ENCODE measurements at places on chromosomes 1 and 21.

GRCh38 chr1:116332451-116332850 lies 40.6 kb upstream of the ATP1A1 start:
- no peak for DNase-seq

DNA sequence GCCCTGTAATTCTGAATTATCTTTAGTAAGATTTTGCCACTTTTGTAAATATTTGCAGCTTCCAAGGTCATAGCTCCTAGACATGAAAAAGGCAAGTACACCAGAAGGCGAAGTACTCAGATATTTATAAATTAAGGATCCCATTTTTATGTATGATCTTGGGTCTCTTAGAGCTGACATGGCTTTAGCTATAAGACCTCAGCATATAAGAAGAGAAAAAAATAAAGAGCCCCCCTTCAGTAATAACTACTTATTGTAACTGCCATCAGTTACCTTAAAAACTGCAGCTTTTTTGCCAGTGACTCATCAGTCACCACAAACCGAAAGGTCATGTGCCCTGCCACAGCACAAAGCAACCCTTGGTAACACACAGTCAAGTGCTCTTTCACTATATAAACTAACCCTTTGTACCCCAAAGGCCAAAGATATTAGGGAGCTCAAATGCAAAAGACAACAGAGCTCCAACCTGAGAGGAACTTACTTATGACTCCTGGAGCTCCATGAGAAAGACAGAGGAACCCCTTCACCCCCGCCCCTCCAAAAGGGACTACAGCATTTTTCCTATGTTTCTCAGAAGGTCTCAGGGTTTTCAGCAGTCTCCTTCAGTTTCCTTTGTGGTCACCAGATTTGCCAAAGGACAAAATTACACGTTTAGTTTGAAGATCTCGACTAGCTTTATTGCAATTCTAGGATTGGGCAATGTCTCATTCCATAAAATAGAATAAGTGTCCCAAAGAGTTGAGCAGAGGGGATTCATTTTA lies 219.8 kb upstream of the DUSP10 start:
- peak; percentile 25 for DNase-seq

- peak; percentile 49 for DNase-seq
Measured at GRCh38 chr1:167059045-167059808, 30.9 kb downstream of the GPA33 start.

DNA sequence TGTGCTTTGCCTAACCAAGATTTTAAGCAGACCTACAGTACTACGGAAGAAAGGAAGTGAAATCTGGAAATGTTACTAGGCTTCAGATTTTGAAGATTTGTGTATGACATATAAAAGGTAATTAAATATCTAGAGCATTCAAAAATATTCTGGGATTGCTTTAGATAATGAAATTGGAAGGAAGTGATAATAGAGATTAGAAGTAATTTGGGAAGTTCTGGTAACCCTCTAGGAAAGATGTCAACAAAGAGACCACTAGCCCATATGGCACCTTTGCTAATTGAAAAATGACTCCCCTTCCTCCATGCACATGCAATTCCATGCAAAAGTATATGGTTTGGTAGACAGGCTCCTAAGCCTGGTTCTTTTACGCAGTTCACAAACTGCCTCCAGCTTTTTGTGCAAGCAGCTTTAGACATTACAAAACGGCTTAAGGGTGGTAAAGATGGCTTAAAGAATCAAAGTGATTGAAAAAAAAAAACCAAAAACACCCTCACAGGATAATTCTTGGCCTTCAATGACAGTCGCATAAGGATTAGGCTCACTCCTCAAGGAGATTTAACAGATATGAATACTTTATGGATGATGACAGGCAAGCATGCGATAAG lies 81.8 kb downstream of the LRRC7 start:
- DNase-seq: no peak

DNA sequence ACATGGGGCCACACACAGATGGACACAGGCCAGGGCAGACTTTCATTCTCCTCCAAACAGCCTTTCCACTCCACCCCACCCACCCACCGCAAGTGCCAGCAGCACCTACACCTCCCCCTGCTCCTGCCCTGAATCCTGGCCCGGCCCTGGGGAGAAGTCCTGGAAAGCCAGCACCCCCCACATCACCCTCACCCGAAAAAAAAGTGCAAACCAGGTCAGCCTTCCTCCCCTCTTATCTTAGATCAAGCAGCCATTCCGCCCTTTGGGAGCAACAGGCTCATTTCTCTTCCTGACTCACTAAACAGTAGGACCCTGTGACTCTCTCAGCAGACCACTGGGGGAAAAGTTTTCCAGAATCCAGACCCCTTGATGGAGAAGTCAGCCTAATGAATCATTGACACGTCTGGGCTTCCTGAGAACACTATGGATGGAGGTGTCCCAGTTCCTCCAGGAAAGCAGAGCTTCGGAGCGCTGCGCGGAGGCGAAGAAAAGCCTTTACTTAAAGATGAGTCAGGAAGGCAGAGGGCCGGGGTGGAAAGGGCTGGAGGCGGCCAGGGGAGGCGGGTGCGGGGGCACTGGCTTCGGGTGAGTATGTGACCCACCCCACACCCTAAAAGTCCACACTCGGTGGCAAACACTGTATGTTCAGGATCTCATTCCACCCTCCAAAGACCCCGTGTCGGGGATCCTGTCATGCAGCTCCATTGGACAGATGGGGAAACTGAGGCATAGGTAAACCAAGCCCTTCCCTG lies 588.7 kb downstream of the MATN1 start:
- DNase-seq: no peak

DNA sequence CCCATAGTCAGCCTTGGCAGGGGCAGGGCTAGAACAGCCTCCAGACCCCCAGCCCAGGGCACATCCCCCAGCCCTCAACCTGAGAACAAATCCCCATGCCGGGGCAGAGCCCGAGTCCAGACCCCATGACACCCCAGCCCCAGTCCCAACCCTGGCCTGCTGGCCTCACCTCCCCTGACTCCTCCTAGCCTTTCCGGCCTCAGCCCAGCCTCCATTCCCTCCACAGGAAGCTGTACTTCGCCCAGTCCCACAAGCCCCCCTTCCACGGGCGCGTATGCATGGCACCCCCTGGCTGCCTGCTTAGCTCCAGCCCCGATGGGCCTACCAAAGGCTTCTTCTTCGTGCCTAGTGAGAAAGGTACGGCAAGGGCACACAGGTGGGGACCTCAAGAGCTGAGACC lies 50.4 kb downstream of the DISP3 start:
- DNase-seq: no peak

GRCh38 chr1:98700228-98700627 lies 38.7 kb downstream of the SNX7 start:
- no peak for DNase-seq

- DNase-seq: no peak
Measured at GRCh38 chr1:197915260-197915861, 1.8 kb upstream of the LHX9 start.

DNA sequence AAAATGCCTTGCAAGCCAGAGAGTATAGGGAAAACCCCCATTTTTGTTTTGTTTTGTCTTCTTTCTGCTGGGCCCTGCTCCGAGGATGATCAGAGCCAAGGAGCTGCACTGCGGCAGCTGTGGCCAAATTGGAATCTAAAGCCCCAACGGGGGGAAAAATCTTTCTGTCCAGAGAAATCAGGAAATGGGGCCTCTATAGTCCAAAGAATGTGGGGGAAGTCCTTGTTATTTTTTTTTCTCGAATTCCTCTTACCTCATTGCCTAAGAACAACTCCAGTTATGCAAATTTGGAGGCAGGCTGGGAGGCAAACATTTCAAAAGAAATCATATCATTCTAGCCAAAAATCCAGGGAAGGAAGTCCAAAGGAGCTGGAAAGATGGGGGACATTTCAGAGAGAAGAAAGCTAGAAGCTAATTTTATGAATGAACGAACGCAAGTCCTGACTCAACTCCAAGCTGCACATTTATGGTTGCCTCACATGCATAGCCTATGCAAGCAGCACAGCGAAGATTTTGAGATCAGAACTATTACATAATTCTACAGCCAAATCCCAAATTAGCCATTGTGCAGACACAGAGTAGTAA lies 263.2 kb downstream of the KCTD3 start:
- no peak for DNase-seq

DNA sequence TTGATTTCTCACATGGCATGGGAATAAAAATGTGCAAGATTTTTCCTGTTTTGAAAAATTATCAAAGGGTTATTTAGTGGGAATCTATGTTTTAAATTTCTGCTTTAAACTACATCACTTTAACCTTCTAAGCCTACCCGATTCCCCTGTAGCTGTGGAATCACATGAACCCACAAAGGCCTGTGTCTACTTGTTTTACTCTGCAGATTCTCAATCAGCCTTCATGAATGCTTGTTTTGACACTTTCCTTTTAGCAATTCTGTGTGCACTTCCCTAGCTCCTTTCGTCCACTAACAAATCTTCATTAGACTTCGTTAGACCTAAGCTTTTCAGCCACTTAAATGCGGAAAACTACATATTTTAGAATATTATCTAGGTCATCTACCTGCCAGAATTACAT lies 56.0 kb upstream of the C1orf21 start:
- DNase-seq: no peak

GRCh38 chr1:42158189-42158588 lies 5.0 kb downstream of the GUCA2B start:
- no peak for DNase-seq

GRCh38 chr1:19811206-19811851 lies 3.8 kb downstream of the RNF186 start:
- DNase-seq: peak; percentile 41

DNA sequence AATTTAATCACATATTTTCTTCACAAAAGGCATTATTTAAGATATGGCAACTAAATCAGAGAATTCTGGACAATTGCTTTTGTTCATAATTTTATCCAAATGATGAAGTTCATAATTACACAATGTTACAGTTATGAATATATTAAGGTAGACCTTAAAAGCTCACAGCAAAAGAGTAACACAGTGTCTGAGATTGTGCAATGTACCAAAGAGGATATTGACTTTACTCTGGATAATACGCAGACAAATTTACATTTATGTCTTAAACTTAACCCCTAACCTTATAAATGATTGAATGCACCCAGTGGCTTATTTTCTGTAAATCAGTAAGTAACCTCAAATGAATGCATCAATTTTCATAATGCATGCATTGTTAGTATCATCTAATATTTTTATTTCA lies 216.2 kb upstream of the SAMSN1 start:
- no peak for DNase-seq

DNA sequence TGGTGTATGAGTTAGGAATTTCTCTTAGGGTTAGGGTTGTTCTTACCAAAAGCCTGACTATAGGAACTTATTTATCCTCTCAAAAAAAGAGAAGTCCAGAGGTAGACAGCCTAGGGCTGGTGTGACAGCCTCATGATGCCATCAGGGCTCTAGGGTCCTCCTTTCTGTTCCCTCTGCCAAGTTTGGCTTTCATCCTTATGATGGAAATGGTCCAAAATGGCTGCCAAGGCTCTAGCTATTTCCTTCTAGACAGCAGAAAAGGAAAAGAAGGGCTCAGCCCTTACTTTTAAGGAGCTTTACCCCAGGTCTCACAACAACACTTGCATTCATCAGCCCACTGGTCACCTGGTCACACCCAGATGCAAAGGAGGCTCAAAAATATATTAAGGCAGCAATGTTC lies 44.5 kb downstream of the IL12RB2 start:
- DNase-seq: no peak

DNA sequence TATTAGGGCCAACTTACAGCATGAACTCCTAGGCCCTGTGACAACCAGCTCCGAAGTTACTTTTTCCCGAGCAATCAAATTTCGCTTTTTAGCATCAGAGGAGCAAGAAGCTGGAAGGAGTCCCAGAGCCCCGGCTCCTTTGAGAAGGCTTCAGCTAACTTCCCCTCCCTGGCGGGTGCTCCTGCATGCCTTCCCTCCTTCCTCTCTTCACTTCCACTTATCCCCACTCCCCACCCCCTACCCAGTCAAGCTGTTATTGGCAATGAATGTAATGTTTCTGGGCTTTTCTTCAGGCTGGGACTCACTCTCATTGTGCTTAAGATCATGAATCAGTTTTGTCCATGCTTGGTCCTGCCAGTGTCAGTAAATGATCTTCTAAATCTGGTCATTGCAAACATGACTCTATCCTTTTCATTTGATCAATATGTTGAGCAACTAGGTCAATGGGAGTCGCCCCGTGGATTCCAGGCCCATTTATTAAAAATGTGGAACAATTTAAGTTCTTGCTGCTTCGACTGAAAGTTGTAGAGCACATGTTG lies 94.5 kb upstream of the TSPAN2 start:
- no peak for DNase-seq

GRCh38 chr1:226033582-226033981 lies 28.9 kb upstream of the H3-3A start:
- no peak for DNase-seq

GRCh38 chr1:160127865-160128523 lies 12.4 kb downstream of the ATP1A2 start:
- no peak for DNase-seq

DNA sequence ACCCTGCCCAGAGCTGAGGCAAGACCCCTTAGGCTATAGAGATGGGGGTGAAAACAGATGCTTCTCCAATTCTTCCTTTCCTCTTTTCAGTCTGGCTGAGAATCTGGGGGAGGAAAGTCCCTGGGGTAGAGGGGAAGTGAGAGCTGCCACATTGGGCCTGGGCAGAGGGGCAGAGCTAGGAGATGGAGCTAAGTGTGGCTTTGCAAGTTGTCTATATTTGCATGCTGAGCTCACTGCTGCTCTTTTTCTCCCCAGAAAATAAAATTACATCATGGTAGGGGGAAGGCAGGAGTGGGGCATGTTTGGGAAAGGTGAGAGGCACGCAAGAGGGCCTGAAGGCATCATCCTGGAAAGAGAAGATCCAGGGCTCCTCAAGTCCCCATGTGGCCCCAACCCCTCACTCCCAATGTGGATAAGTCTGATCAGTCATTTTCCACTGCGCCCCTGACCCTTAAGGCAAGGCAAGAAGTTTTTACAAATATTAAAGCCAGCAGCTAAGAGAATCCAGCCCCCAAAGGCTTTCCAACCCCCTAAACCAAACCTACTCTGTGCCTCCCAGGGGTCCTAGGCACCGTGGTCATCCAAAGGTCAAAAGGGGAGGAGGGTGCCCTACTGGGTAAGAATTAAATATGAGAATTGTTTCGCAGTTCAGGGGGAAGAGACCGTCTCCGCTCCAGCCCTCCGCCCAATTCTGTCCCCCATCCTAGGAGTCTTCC lies 500 bp upstream of the PEA15 start:
- DNase-seq: no peak

DNA sequence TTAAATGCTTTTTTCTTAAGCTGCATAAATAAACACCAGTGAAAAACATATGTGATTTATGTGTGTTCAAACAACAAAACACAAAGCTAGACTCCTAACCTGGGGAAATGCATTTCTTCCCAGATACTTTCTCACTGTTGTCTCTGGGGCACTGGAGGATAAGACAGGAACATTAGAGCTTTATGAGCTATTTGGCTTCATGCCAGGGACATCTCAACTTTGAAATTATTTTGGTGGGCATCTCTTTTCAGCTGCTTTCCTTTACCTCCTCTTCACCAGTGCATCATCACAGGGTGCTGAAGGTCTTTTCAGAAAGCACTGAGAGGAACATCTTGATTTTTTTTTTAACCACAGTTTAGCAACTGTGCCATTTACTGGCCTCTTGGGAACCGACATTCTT lies 212.9 kb downstream of the DNM3 start:
- DNase-seq: no peak

DNA sequence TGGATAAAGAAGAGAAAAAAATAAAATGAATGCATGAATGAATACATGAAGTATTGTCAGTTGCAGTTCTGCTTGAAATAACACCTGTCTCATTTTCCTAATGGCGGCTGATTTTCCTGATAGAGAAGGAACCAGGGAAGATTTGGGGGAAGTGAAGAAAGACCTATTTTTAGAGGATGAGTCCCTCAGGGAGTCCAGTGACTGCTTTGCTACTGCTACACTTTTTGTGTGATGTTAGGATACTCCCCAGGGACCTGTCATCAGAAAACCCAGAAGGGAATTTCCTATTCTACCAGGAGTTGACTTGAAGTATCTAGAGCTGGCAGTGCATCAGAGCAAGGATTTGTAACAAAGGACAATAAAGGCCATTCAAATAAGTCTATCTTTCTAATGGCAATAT lies 114.8 kb downstream of the MAB21L3 start:
- no peak for DNase-seq
